Stimulated activated CD8-positive, alpha-beta memory T cell treated with anti-CD3 and anti-CD28 coated beads, Interleukin-15, amount 100 ng/mL, for 4 hours (primary cell): ENCODE measurements at places on chromosomes 16 and 17.

- DNase-seq = no peak
These were observed 2.0 kb downstream of the FASN start for GRCh38 chr17:82095777-82096708.

DNA sequence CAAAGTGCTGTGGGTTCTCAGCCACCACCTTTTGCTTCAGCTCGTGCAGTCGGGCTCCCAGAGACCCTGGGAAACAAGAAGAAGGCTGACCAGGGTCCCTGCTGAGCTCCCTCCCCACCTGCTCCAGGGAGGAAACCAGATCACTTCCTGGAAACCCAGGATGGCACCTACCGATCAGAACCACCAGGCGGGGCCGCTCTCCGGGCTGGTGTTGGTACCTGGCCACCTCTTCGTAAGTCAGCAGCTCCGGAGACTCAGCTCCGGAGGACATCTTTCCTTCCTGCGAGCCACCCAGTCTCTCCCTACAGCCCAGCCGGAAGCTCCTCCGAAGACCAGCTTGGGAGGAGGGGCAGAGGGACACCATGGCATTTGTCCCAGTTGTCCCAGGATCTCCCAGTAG lies 18.9 kb downstream of the MPP3 start:
- DNase-seq = no peak

- DNase-seq = no peak
These were observed 745 bp downstream of the PAM16 start for GRCh38 chr16:4350365-4350786.

- DNase-seq = no peak
These were observed 13.4 kb upstream of the ADCY7 start for GRCh38 chr16:50252874-50253513.

- no peak for DNase-seq
These were observed 6.9 kb upstream of the KCNG4 start for GRCh38 chr16:84246679-84247077.

DNA sequence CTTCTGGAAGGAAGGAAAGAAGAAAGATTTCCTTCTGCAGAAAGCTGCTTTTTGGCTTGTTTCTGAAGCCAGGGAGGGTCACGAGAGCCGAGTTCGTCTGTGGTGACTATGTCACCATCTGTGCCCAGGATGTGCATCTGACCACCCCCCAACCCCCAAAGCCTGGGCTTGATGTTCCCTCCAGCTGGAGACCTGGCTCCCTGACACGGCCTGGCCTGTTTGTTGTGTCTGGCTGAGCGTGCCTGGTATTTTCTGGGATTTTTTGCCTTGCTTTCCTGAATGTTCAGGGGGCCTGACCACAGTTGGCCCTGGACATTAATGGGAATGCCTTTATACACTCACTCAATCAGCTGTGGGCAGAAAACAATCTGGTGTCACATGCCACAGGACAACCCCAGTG lies 38.9 kb downstream of the LGALS9 start:
- no peak for DNase-seq

DNA sequence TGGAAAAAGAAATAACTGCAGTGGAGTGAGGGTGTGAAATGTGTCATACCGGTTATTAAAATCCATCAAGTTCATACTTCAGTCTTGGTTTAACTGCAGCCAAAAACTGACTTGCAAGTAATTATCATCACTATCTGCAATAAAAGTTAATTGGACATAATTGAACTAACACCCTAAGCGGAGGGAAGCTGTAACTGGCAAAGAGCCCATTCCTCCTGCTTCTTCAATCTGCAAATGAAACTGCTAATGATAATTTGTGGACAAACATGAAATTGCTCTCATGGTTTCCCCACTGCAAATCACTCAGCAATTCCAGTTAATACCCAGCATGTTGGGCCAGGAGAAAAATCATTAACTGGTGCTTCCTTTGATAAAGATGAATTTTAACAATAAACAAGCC lies 46.5 kb downstream of the FAM222B start:
- no peak for DNase-seq

- DNase-seq = peak; percentile 28
These were observed 13.4 kb upstream of the SULT1A1 start for GRCh38 chr16:28623172-28623711.

GRCh38 chr17:9498490-9498889 lies 77.1 kb downstream of the STX8 start:
- no peak for DNase-seq
